ENCODE measurements at places on chromosomes 4 and X.
A peak's percentile ranks its signal among the peaks of the same experiment; 100 is the strongest.

DNA sequence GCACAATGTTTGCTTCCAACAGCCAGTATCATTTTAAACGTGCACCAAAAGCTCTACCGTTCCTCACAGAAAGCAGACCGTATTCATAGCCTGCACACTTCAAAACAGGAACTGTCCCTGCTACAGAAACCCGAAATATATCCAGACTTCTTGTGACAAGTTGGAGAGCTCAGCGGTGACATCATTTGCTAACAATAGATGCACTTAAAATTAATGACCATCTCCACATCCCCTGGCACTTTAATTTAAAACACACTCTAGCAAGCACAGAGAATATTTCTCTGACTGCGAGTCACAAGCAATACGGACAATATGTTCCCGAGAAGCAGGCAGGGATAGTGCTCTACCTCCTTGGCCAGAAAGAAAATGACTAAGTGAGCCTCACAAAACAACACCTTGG lies 2.5 kb downstream of the NYX start:
- peak; percentile 14 for DNase-seq

DNA sequence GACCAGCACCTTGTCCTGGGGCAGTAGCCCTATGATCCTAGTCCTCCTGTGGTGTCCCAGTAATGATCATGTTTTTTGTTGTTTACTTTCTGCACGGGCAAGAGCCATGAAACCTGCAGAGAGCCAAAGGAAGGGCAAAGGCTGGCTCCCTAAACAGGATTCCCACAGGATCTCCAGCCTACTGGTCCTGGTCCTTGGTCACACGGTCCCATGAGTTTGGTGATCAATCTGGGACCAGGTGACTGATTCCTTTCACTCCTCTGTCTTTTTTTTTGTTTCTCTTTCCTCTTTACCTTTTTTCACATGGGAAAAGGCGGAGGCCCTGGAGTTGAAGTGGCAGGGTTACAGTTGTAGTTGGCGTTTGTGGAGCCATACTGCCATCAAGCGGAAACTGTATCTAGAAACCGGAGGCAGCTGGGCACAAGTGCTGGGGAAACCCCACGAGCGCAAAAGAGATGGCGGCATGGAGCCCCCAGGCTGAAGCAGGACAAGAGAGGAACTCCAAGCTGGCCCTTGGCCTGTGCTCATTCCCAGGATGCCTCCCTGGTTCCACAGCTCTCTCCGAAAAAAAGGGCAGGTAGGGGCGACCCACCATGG lies 34.6 kb downstream of the NBDY start:
- DNase-seq = peak; percentile 62

GRCh38 chr4:39825090-39825489 lies 127.2 kb downstream of the UBE2K start:
- no peak for DNase-seq

DNA sequence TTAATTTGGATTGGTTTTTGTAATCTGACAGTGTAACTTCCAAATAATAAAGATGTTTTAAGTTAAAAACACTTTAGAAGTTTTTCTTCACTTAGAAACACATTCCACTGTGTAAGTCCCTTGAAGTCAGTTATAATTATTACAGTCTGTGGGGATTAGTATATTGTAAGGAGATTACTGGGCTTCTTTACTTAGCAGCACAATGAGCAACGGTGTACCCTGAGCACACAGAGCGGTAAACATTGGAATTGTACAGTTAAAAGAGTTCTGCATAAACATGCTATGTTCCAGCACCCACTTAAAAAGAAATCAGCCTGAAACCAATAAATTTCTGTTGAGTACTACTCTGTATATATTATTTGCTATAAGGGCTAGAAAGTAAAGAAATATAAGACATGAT lies 44.3 kb downstream of the CCSER1 start:
- no peak for DNase-seq

GRCh38 chr4:151934766-151935165 lies 174.0 kb upstream of the GATB start:
- no peak for DNase-seq

GRCh38 chrX:64184396-64184795 lies 21.1 kb downstream of the AMER1 start:
- DNase-seq = no peak

DNA sequence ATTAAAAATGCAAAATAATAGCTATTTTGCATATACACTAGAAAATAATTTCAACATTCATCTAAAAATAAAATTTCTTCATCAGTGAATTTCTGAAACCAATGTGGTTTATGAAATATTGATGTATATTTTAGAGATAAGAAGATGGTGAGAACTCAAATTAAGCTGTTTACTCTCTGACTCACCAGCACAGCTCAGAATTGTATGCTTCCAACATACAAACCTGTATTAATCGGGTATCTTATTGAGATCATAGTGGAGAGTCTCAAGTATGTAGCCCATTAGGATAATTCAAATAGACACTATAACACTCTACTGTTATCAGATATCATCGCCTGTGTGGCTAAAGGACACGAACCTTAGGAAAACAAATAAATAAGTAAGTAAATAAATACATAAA lies 899.5 kb upstream of the INTU start:
- no peak for DNase-seq

DNA sequence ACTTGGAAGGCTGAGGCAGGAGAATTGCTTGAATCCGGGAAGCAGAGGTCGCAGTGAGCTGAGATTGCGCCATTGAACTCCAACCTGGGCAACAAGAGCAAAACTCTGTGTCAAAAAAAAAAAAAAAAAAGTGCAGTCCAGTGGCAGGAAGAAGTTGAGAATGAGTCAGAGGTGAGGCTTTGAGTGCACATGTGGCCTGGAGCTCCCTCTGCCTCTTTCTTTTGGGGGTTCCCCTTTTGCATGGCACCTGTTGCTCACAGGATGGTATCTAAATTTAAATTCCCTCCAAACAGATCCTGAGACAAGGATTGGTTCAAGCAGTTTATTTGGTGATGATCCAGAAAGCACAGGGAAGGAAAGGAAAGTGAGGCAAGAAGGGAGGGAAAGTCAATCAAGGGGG lies 151.4 kb upstream of the STX18 start:
- DNase-seq = peak; percentile 57
